ENCODE measurements at places on chromosomes 11 and 22.

GRCh38 chr11:115767883-115768282 is 263.7 kb upstream of the CADM1 start:
- DNase-seq = no peak

- DNase-seq = no peak
These were observed at the start of gene KCNJ11 for GRCh38 chr11:17388609-17389210. Gene KCNJ11 (minus strand): TSS chr11:17388659. CDS start chr11:17388091, 568 bp downstream.

- peak; percentile 63 for DNase-seq
These were observed 2.7 kb upstream of the LDHAL6A start for GRCh38 chr11:18452927-18453326.

DNA sequence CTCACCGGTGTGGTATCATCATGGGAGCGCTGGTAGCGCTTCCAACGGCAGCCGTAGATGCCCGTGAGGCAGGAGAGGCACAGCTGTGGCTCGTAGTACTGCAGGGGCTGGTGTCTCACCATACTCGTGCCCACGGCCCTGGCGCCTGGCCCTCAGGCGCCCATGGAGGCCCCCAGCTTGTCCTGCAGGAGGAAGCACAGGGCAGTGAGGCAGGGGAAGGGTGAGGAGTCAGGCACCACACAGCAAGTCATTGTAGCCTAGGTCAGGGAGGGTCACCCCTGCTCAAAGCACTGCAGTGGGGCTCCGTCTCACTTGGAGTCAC is 44.6 kb upstream of the KLHL35 start:
- no peak for DNase-seq

DNA sequence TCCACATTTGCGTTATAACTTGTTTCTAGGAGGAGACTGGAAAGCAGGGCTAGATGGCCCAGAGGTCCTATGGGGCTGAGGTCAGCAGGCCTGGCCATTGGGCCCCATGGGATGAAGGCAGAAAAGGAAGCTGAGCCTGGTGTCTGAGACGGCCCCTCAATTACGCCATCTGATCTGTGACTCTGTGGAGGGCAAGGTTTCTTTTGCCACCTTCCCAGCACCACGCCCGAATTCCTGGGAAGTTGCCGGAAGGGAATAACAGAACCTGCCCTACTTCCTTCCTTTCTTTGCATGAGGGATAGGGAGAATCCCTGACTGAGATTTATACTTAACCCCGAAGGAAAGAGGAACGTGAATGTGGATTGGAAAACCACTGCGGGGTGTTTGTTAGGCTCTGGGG is 118.1 kb downstream of the MPPED1 start:
- no peak for DNase-seq

DNA sequence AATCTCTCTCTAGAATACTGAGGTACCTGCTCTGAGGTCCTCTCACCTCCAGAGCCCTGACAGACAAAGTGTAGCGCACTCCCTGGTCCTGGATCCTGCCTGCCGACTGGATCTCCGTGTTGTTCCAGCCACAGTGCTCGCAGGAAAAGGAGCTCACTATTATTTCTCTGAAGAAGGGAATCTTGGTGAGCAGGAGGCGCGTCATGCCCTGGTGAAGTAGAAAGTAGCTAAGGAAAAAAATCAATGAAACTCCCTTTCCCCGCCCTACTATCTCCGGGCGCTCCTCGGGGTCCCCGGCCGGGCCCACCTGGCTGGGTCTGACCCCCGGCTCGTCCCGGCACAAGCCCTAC is 412 bp downstream of the ZPR1 start:
- peak; percentile 51 for DNase-seq

DNA sequence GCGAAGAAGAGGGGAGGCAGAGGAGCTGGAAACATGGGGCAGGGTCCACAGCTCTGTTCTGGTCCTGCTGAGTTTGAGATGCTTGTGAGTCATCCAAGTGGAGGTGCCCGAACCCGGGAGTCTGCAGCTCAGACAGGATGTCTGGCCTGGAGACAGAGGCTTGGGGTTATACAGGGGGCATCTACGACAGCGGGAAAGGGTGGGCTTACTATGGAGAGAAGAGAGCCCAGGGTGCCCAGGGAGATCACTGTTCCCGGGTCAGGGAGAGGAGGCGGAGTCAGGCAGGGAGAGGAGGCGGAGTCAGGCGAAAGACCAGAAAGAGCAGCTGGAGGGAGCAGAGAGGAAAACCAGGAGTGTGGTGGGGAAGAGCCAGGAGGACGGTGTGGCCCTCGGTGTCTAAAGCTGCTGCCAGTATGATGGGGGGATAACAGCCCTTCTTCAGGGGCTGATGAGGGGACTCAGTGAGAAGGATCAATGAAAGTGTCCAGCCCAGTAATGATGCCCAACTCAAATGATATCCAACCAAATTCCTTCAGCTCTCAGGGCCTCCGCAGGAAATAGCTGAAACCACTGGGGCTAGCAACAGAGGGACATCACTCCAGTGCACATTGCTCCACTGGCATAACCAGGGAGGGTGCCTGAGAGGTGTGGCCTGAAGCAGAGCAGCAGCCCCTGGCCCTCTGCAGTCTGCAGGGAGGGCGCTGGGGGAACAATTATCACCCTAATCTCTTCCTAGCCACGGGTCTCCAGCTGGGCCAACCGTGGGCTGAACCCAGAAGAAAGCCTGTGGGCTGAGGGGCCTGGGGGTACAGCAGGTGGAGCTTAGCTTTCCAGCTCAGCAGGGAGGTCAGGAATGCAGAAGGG is 2.6 kb upstream of the LTBP3 start:
- no peak for DNase-seq

DNA sequence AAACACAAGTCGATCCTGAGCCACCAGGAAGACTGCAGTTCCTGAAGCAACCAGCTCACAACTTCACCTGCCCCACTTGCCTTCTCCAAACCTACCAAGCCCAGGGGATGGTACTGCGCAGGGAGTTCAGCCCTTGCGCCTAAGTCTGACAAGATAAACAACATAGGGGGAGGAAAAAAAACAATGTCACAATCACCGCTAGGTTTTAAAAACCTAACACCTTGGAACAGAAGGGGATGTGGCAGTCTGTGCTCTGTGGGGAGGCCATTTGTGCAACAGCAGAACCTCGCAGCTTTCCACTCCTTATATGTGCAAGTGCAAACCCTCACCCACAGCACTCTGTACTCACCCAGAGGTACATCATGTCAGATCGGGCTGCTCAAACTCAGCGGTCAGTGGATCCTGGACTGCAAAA is 134.2 kb downstream of the RBFOX2 start:
- no peak for DNase-seq

- DNase-seq = no peak
These were observed 73.4 kb downstream of the WNT7B start for GRCh38 chr22:45903355-45904135.

GRCh38 chr11:119907122-119907851 is 178.3 kb upstream of the NECTIN1 start:
- DNase-seq = no peak

GRCh38 chr11:11973361-11973800 is 35.0 kb downstream of the DKK3 start:
- DNase-seq = no peak

DNA sequence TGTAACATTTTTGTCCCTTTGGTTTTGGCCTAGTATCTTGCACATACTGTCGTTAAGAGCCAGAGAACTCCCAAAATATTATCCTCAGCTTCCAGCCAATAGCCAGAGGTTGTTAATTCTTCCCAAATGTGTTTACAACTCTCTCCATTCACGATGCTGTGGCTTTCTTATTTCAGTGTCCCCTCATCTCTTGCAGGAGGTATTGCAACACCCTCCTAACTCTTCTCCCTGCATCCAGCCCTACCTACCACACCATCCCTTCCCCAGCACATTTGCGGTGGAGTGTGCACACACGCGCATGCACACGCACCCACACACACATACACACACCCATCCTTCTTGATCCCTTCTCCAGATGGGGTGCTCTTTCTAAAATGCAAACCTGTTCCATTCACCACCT is 75.6 kb upstream of the LMO2 start:
- no peak for DNase-seq

DNA sequence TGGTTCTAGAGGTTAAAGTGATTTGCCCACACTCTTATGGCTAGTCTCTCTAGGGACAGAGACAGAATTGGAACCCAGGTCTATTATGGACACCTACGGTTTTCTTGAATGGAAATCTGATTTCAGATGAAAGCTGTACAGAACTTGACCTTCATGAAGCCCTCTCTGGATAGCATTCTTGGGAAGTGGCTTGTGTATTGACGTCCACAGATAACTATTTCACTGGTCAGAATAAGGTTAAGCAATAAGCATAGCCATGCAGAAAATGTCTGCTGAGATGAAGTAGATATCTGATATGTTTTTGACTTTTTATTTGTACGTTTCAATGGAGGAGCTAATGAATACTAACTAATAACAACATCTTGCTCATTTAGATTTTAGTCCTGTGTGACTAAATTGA is 1.1 kb downstream of the TLCD5 start:
- peak; percentile 66 for DNase-seq

DNA sequence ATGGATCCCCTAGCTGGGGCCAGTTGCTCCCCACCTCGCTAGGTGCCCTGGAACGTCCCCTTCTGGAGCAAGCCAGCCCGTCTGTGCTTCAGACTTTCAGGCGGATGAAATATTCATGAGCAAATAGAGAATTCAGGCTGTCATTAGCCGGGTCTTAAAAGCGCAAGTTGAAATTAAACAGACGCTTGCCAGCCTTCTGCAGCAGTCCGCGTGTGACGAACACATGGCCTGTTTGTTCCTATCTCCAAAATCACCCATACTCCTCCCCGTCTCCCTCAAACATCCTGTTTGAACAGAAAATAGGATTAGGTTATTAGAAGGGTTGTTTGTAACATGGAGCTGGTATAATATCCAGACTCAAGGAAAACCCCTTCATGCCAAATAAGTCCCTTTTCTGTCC is 38.7 kb downstream of the MYO18B start:
- no peak for DNase-seq

All from RKO (cell line).